ENCODE measurements at places on chromosomes 11 and 22.

DNA sequence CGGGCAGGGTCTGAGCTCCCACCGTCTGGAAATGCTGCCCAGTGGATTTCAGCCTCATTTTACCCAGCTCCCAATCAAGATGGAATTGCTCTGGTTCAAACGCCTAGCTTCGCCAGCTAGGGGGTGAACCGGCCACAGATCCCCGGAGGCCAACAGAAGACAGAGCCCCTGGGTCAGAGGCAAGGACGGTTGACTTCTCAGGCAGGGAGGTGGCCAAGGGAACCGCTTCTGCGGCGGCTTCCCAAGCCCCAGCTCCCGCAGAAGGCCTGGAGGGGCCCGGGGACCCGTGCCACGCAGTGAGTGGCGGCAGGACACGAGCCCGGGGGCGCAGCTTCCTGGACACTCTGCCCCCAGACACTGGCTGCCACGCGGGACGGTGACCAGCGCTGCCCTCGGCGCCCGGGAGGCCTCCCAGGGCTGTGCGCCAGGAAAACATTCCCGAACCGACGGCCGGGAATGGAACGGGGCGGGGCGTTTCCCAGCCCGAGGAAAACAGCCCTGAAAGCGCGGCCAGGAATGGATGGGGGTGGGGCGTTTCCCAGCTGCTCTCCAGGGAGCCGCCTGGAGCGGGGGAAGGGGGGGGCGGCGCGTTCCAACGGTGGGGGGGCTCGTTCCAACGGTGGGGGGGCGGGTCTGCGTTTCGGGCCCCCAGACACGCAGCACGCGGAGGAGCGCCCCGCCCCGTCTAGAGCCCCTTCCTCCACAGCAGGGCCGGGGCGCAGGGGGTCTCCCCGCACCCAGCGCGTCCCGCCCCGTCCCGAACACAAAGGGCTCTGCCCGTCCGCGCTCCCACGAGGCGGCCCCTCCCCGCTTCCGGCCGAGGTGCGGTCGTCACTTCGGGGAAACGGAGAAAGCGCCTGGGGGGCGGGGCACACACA lies 13.5 kb upstream of the B4GALNT4 start:
- DNase-seq, result peak; percentile 91

DNA sequence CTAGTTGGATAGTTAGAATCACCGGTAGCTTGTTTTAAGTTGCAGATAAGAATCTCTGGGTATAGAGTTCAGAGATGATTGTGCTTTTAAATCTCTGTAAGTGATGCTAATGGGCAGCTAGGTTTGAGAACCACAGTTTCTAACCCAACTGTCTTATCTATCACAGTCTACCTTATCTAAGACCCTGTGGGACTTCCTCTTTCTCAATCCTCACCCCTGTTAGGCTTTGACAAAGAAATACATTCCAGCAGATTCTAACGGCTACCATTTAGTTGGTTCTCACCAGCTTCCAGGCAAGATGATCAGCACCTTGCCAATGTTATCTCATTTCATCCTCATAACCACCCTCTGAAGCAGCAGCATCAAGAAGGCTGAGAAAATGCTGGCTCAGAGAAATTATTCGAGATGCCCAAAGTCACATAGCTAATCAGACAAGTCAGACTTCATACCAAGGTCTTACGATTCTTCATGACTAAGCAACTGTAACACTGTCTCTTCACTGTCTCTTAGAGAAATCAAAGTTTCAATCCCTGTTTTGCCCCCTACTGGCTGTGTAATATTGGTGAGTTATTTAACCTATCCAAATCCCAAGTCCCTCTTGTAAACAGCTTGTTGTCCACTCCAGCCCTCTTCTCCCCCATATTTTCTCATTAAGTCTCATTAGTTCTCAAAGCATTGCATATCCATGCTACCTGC lies 192.4 kb upstream of the API5 start:
- no peak for DNase-seq

DNA sequence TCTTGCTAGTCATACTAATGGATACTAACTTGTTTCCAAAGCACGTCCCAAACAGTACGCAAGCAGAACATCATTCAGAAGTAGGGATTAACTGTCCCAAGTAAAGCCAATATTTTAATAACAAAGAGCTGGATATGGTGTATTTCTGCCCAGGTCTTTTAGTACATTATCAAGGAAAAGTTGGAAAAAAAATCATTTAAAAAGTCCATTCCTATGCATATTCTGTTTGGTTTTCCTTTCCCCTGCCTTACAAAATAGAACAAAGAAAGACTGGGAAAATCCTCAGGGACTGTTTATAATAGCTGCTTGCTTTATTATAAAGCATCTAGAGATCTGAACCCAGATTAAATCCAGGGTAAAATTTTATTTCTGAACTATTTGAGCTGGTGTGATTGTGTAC lies 83.9 kb downstream of the UVRAG start:
- no peak for DNase-seq

DNA sequence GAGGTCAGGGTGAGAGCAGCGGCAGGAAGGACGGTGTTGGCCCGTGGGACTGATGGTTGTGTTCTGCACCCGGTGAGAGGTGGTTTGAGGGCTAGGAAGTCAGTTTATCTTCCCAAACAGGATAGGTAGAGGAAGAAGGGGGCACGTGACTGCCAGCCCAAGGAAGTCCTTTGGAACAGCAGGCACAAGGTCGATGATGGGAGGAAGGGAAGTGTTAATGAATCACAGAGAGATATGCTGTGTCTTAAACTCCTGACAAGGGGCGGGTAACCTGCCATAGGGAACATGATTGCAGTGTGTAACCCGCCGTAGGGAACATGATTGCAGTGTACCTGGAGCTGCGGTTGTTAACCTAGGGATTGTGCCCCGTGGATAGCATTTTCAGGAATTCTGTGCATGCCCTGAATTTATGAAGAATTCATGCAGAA lies 49.0 kb downstream of the PRR5L start:
- no peak for DNase-seq

- no peak for DNase-seq
Observed at GRCh38 chr11:19441288-19441687, 200.5 kb upstream of the E2F8 start.

- no peak for DNase-seq
Observed at GRCh38 chr22:20937794-20938671, 20.8 kb downstream of the CRKL start.

DNA sequence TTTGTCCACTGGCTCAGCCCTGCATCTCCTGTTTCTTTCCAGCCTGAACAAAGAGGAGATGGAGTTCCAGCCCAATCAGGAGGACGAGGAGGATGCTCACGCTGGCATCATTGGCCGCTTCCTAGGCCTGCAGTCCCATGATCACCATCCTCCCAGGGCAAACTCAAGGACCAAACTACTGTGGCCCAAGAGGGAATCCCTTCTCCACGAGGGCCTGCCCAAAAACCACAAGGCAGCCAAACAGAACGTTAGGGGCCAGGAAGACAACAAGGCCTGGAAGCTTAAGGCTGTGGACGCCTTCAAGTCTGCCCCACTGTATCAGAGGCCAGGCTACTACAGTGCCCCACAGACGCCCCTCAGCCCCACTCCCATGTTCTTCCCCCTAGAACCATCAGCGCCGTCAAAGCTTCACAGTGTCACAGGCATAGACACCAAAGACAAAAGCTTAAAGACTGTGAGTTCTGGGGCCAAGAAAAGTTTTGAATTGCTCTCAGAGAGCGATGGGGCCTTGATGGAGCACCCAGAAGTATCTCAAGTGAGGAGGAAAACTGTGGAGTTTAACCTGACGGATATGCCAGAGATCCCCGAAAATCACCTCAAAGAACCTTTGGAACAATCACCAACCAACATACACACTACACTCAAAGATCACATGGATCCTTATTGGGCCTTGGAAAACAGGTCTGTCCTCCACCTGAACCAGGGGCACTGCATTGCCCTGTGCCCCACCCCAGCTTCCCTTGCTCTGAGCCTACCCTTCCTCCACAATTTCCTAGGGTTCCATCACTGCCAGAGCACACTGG lies 5.0 kb downstream of the FTH1 start:
- no peak for DNase-seq

Data from LoVo (cell line).